ENCODE measurements at places on chromosomes 1 and 21.

GRCh38 chr1:171654942-171655745 lies 2.7 kb upstream of the MYOC start:
- H3K4me1 ChIP-seq: peaks cover 4% of the 10 kb centered on the region
- no peaks in the 10 kb centered on the region for H3K36me3 ChIP-seq
- no peak overlapping the region for H3K27ac ChIP-seq
- peaks cover 5% of the 10 kb centered on the region for H3K27me3 ChIP-seq
- DNase-seq: peak; percentile 96

DNA sequence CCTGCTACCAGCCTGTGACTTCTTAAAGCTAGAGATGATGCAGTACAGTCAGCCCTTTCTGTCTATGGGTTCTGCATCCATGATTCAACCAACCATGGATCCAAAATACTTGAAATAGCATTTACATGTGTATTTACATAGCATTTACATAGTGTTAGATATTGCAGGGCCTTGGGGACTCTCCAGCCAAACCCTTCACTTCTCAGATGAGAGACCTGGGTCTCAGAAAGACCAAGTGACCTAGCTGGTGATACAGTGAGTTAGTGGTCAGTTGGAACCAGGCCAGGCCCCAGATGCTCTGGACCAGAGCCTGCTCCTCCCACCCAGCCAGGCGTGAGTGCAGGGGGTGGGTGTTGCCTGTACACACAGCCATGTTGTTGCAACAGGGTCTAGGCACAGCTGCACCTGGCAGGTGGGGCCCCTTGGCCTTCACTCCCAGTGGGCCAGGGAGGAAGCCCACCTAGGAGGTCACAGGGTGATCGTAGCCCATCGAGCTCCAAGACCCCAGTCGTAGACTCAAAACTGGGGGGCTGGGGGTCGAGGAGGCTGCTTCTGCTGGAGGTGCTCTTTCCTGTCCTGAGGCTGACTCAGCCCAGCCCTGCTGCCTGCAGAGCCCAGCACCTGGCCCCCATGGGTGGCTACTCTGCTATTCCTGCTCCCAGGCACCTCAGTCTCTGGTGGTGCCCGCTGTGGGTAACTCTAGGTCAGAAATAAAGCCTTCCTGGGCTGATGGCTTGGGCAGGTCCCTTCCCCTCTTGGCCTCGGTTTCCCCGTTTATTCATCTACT lies 7.7 kb downstream of the TMEM61 start:
- H3K4me1 ChIP-seq: no peaks in the 10 kb centered on the region
- H3K27ac ChIP-seq: no peak overlapping the region
- no peaks in the 10 kb centered on the region for H3K27me3 ChIP-seq
- H3K36me3 ChIP-seq: no peaks in the 10 kb centered on the region
- no peak for DNase-seq

- no peaks in the 10 kb centered on the region for H3K36me3 ChIP-seq
- no peak overlapping the region for H3K4me3 ChIP-seq
- H3K27me3 ChIP-seq: no peaks in the 10 kb centered on the region
- no peak for DNase-seq
Observed at GRCh38 chr1:77757066-77757584, 2.5 kb downstream of the USP33 start.

GRCh38 chr21:36606287-36606982 lies 92.5 kb upstream of the SIM2 start:
- H3K4me3 ChIP-seq: no peak overlapping the region
- no peak for DNase-seq
- no peaks in the 10 kb centered on the region for H3K36me3 ChIP-seq
- H3K27me3 ChIP-seq: no peaks in the 10 kb centered on the region
- H3K4me1 ChIP-seq: no peaks in the 10 kb centered on the region
- H3K27ac ChIP-seq: no peak overlapping the region

GRCh38 chr1:242788771-242789170 lies 264.3 kb upstream of the PLD5 start:
- no peak overlapping the region for H3K27ac ChIP-seq
- no peaks in the 10 kb centered on the region for H3K36me3 ChIP-seq
- no peaks in the 10 kb centered on the region for H3K27me3 ChIP-seq
- H3K4me1 ChIP-seq: no peaks in the 10 kb centered on the region
- no peak overlapping the region for H3K4me3 ChIP-seq
- DNase-seq: no peak

DNA sequence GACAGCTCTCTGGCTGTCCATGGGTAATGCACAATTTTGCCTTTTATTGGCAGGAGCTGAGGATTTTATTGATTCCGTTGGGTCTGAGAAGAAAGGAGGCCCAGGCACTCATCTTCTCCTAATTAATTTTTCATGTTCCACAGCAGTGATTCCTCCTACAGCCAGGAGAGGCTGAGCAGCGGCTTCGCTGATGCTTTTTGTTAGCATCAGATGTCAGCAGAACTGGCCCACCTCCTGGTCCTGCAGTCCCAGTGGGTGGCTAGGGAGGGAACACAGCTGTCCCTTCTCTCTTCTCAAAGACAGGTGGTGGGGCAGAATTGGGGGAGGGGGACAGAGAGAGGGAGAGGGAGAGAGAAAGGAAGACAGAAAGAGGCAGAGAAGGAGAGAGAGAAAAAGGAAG lies 5.7 kb downstream of the MT1HL1 start:
- no peaks in the 10 kb centered on the region for H3K36me3 ChIP-seq
- no peak overlapping the region for H3K27ac ChIP-seq
- H3K4me3 ChIP-seq: no peak overlapping the region
- no peaks in the 10 kb centered on the region for H3K27me3 ChIP-seq

DNA sequence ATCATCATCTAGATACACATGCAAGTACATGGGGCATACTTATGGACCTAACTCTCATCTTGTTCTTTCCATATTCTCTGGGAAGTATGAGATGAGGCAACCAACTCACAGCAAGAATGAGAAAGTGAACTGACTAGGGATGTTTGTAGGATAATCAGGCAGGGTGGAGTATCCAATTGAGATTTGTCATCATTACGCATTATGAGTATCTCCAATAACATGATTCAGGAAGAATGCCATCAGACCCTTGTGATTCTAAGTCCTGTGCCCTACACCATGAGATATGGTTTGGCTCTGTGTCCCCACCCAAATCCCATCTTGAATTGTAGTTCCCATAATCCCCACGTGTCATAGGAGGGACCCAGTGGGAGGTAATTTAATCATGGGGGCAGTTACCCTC lies 154.0 kb downstream of the SLC30A10 start:
- H3K4me3 ChIP-seq: no peak overlapping the region
- no peak for DNase-seq
- no peaks in the 10 kb centered on the region for H3K4me1 ChIP-seq
- no peaks in the 10 kb centered on the region for H3K36me3 ChIP-seq
- no peak overlapping the region for H3K27ac ChIP-seq

DNA sequence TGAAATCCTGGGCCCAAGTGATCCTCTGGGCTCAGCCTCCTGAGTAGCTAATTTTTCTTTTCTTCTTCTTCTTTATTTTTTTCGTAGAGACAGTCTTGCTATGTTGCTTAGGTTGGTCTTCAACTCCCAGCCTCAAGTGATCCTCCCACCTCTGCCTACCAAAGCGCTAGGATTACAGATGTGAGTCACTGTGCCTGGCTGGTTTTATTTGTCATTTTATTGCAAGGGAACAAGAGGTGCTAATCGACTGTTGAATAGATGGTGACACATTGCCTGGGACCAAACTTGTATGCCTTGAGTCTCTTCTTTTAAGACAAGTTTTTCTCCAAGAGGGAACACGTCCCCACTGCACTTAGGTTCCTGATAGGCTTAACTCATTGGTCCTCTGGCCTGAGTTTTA lies 20.0 kb upstream of the KLHDC8A start:
- no peak overlapping the region for H3K27ac ChIP-seq
- peak; percentile 71 for DNase-seq
- H3K4me3 ChIP-seq: no peak overlapping the region
- H3K27me3 ChIP-seq: no peaks in the 10 kb centered on the region
- no peaks in the 10 kb centered on the region for H3K36me3 ChIP-seq

DNA sequence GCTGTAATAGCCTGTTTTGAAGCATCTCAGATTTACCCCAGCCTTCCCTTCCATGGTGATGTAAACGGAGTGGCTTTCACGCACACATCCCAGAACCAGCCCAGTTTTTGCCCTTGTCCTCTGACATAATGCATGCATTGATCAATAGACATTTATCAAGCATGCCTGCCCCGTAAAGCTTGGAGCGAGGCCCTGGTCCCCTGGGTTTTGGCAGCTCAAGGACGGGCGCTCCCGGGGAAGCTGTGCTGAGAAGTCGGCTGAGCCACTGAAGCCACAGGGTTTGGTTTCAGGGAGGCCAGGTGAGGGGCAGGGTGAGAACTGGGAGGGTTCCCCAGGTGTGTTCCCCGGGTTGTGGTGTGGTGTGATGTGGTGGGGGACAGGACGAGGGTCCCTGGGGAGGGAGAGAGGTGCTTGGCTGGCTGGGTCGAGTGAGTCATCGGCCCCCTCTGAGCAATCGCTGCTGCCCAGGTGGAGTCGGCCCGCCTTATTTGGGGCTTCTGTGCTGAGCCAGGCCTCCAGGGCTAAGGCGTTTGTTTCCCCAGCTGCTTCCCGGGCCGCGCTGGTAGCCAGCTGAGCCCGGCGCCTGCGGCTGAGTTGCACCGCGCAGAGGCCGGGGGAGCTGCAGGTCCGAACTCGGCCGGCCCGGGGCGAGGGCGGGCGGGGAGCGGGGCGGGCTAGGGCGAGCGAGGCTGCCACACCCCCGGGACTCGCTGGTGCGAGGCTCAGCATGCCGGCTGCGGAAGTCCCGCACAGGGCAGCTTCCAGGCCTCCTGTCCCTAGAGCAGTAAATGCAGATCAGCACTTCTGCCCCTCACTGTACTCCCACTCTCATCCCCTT lies 23.6 kb downstream of the ATP2B4 start:
- H3K27me3 ChIP-seq: peaks cover 5% of the 10 kb centered on the region
- no peaks in the 10 kb centered on the region for H3K4me1 ChIP-seq
- DNase-seq: peak; percentile 93
- peak overlapping the region; percentile 87 for H3K27ac ChIP-seq

- DNase-seq: no peak
- H3K4me3 ChIP-seq: no peak overlapping the region
- H3K27ac ChIP-seq: no peak overlapping the region
- H3K4me1 ChIP-seq: no peaks in the 10 kb centered on the region
- H3K27me3 ChIP-seq: peaks cover 62% of the 10 kb centered on the region
Observed at GRCh38 chr1:1066403-1067283, 7.5 kb downstream of the RNF223 start.

DNA sequence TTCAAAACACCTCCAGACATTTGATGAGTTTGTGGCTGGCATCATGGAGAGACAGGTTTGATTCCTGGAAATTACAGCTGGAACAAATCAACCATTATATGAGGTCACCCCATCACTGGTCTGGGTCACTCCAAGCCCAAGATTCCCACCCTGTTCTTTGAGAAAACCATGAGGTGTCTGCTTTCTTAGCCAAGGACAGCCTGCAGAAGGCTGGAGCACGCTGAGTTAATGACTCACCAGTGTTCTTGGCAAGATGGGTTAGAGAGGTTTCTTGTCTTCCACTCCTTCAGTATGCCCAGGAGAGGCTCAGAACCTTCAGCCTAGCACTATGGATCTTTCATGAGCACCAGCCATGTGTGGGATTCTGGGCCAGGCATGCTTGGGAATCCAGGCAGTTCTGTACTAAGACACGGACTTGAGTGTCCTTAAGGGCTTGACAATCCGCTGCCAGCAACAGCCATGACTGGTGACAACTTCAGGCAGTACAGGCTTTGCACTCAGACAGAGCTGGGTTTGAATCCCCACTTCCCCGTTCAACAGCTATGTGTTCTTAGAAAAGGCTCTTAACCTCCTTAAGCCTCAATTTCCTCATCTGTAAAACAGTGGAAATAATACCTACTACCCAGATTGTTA lies 43.9 kb downstream of the GRHL3 start:
- H3K27me3 ChIP-seq: no peaks in the 10 kb centered on the region
- H3K4me1 ChIP-seq: no peaks in the 10 kb centered on the region
- no peak overlapping the region for H3K27ac ChIP-seq
- no peaks in the 10 kb centered on the region for H3K36me3 ChIP-seq
- DNase-seq: no peak

DNA sequence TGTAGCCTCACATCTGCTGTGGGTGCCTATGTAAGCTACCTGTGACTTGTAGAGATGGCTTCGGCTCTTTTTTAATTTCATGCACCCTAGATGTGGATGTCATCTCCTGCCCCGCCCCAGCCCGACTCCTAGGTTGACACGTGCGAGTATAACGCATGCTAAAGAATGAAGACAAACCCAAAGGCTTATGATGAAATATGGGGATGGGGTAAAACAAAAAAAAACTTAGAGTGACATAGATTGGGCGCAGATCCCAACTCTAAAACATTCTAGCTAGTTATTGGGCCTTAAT lies 613 bp upstream of the ERO1B start:
- H3K27me3 ChIP-seq: peaks cover 22% of the 10 kb centered on the region
- H3K36me3 ChIP-seq: no peaks in the 10 kb centered on the region
- peak overlapping the region; percentile 85 for H3K4me3 ChIP-seq
- H3K4me1 ChIP-seq: peaks cover 7% of the 10 kb centered on the region
- no peak for DNase-seq
- H3K27ac ChIP-seq: no peak overlapping the region

DNA sequence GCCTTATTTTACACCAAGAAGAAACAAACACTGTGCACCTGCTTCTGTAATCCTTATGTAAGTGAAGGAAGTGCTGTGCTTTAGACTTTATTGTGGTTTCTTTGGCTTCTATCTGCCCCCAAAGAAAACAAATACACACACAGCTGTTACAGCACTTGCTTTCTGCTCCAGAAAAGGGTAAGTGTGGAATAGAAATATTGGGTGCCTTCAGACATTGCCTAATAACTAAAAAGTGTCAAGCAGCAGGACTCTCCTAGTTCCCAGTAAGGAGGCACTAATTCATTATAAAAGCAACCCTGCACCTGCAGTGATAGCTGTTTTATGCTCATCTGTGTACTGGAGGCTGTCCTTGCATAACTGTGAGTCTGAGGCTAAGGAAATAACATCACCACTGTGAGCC lies 23.4 kb upstream of the PRRX1 start:
- no peak overlapping the region for H3K4me3 ChIP-seq
- no peak for DNase-seq
- no peak overlapping the region for H3K27ac ChIP-seq
- no peaks in the 10 kb centered on the region for H3K36me3 ChIP-seq
- H3K27me3 ChIP-seq: no peaks in the 10 kb centered on the region
- H3K4me1 ChIP-seq: no peaks in the 10 kb centered on the region

Data from endodermal cell (in vitro differentiated cells).